ENCODE measurements at places on chromosomes 11 and 22.

DNA sequence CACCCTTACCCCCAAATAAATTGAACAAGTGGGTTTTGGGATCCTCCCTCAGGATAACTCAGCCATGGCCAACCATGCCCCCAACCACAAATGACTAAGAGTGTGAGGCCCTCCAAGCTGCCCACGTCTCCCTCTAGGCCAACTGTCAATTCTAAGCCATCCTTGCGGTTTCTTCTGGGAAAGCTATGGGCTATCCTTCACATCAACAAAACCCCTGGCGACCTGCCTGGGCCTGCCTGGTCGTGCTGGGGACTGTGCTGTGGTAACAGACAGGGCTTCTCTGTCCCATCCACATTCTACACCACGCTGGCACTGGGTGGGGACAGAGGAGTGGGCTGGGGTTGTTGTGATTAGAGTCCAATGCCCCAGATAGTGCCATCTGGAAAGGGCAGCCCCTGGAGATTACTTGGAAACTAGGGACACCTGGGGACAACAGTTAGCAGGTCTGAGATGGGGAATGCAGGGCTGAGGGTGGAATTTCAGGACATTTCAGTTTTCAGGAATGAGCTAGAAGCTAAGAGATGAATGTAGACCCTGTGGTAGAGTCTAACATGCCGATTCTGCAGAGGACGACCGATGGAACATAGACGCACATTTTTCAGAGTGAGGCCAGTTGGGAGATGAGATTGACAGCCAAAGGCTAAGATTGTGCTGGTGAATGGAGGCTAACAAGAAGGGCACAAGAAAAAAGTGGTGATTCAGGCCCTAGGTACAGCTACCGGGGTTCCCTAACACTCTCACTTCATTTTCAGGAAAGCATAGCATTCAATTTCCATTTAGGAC lies 131.9 kb downstream of the RASSF10 start:
- DNase-seq: no peak

GRCh38 chr22:37500745-37501609 lies 14.8 kb upstream of the MFNG start:
- DNase-seq: no peak

DNA sequence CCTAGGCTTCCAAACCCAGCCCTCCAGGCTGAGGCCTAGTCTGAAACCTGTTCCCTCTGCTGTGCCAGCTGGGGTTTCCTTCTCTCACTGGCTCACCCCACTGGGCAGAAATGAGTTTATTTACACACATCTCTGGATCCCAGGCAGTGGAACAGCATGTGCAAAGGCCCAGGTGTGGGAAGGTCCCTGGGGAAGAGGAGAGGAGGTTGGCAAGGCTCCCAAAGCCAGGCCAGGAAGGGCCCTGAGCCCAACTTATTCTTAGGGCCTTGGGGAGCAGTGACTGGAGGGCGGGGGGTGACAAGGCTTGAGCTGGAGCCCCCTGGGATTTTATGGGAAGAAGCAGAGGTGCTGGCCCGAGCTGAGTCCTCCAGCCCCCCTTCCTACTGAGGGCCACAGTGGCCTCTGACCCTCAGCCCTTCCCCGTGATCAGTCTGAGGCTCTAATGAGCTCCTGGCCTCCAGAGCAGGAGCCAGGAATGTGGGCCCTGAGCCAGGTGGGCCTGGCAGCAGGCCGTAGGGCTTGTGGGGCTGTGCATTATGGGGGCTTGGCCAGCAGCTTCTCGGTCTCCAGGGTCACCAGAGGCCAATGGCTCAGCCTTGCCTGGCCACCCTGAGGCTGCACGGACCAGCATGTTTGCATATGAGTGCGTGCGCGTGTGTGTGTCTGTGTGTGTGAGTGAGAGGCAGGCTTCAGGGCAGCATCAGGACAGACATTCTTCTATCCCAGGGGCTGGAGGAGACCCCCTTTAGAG lies 2.9 kb downstream of the MYO7A start:
- DNase-seq: no peak

- no peak for DNase-seq
These were observed 43.5 kb upstream of the CCDC179 start for GRCh38 chr11:22903782-22904181.

DNA sequence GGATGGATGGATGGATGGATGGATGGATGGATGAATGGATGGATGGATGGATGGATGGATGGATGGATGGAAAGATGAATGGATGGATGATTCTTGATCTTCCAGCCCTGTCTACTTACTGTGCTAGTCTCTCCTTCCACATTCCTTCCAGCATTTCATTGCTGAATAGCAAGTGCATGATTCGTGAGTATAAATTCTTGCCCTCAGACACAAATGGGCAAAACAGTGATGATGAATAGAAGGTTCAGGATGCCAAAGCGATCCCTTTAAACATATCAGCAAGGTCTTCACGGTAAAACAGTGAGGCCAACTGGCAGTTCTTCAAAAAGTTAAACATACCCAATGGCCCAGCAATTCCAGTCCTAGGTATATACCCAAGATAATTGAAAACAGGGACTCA lies 400.2 kb downstream of the MN1 start:
- no peak for DNase-seq

GRCh38 chr11:34549271-34549670 lies 35.7 kb upstream of the ELF5 start:
- no peak for DNase-seq

GRCh38 chr22:21587803-21588611 lies 20.5 kb downstream of the UBE2L3 start:
- no peak for DNase-seq
